DMS79 (cell line): ENCODE measurements at places on chromosomes 16 and 17.

- DNase-seq = no peak
Measured at GRCh38 chr17:63450551-63450950, 4.4 kb upstream of the CYB561 start.

DNA sequence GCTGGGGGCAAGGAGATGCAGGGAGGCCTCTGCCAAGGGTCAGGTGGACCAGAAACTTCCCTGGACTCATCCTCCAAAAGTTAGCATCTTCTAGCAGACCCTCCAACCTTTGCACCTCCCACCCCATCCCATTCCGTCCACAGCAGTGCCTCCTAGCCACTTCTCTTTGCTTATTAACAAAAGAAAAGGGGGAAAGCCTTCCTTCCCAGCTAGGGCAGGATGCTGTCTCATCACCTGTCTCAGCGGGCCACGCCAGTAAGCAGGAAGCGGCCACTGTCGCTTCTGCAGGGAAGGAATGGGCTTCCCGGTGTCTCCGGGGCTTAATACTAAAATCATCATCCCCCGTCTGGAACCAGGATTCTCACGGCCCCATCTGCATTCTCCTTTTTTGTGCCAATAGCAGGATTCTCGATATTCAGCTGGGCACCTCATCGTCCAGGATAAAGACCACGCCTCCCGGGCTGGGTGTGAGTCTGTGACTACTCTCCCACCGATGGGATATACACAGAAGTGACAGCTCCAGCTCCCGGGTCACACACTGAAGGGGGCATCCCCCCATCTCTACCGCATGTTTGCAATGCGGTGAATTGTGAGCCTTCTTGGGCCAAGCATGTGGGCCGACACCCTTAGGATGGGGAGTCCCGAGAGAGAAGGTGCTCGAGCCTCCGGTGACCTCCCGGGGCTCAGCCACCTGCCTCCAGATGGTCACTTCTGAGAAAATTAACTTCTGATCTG is 15.5 kb upstream of the RBFOX3 start:
- no peak for DNase-seq

DNA sequence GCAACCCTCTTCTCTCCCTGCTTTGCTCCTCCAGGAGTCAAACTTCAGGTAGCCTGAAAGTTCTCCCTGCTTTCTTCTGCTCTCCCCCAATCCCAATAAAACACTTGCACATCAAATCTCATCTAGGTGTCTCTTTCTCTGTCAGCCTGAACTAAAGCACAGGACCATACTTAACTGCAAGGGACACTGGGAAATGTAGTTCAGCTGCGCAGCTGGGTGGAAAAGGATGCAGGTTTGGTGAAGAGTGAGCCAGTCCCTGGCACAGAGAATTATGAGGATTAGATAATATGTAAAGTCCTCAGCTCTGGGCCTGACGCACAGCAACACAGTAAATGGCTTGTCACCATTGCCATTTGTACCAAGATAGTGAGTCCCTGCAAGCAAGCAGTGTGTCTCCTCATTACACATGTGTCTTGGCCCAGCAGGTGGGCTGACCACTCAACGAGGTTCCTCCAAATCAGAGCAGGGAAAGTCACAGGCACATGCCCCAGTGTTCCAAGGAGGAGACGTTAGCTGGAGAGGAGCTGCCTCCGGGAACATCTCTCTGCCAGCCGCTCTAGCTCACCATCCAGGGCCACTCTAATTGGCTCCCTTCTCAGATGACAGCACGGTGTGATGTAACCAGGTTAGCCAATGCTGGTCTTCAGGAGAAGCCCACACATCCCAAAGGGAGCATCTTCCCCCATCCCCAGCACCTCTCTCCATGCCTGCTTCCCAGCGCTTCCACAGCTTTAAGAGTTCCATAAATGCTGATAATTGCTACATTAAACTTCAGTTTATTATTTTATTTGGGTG is 29.7 kb upstream of the IRX3 start:
- no peak for DNase-seq

DNA sequence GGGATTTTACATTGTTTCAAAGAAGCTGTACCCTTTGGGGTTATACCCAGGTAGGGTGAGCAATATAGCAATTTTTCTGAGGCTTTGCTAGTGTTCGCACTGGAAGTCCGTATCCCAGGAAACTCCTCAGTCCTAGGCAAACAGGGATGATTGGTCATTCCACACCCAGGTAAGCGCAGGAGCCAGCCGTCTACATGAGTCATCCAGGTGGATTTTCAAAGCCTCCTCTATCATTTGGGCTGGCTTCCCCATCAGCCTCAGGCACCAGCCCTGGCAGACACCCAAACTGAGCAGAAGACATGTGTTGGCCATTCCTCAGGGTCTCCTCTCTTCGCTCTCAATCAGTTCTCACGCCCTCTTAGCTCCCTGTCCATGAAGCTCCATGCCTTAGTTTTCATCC is 135.6 kb downstream of the AIPL1 start:
- no peak for DNase-seq

DNA sequence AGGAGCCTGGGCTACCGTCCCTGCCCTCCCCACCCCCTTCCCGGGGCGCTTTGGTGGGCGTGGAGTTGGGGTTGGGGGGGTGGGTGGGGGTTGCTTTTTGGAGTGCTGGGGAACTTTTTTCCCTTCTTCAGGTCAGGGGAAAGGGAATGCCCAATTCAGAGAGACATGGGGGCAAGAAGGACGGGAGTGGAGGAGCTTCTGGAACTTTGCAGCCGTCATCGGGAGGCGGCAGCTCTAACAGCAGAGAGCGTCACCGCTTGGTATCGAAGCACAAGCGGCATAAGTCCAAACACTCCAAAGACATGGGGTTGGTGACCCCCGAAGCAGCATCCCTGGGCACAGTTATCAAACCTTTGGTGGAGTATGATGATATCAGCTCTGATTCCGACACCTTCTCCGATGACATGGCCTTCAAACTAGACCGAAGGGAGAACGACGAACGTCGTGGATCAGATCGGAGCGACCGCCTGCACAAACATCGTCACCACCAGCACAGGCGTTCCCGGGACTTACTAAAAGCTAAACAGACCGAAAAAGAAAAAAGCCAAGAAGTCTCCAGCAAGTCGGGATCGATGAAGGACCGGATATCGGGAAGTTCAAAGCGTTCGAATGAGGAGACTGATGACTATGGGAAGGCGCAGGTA is 762 bp downstream of the CDK12 start:
- DNase-seq = no peak
